Urothelium cell line (cell line): ENCODE measurements at places on chromosomes 3 and 15.

- peak; percentile 61 for DNase-seq
Observed at GRCh38 chr3:38521391-38521987, 25.3 kb downstream of the EXOG start.

- no peak for DNase-seq
Observed at GRCh38 chr3:124026516-124026915, 34.6 kb upstream of the ROPN1 start.

- no peak for DNase-seq
Observed at GRCh38 chr3:88852606-88853005, 254.8 kb upstream of the EPHA3 start.

DNA sequence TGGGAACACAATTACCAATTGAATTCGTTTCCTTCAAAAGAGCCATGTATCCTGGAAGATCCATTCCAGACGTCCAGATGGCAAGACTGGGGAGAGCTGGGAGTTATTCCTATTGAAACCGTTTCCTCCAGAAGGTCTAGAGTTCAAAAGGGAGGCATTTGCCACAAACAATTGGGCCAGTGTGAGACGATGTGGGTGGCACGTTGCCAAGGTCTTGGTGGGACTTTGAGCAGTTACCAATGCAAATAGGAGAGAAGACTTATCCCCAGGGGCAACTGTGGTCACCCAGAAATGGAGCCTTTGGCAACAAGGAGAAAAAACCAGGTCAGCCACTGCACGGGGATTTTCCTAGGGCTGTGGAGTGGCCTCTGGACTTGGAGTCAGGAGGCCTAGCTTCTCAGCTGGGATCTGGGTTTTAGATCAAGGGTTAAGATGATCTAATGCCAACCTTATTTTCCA lies 29.6 kb upstream of the TLE3 start:
- DNase-seq: peak; percentile 67

DNA sequence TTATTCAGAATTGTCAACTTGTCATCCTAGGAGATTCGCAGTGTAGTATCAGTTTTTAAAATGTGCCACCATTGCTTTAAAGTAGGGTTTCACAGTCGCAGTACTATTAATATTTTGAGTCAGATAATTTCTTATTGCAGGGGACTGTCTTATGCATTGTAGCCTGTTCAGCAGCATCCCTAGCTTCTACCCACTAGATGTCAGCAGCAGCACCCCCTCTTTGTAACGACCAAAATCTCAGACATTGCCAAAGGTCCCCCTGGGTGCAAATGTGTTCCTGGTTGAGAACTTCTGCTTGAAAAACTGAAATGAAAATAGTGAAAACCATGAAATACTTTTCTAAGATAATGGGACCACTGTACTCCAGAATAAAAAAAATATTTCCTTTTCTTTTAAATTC lies 474.8 kb downstream of the CNTN3 start:
- DNase-seq: no peak
